ENCODE measurements at places on chromosomes 16 and 17. TPM values are rescaled to one million over a fixed set of nuclear protein-coding genes. Genes with fewer than 3 reads are reported as not detected.

The CDH5 gene
- polyA plus RNA-seq = not detected

The HOXB8 gene
- polyA plus RNA-seq = not detected

The PRSS22 gene
- polyA plus RNA-seq = not detected

The RNF157 gene
- 0.50 TPM for polyA plus RNA-seq

The NXN gene
- 65.3 TPM for polyA plus RNA-seq

The ZG16 gene
- polyA plus RNA-seq = not detected

The TBC1D3I gene
- not detected for polyA plus RNA-seq

The CASKIN1 gene
- polyA plus RNA-seq = 0.02 TPM

The GLOD4 gene
- polyA plus RNA-seq = 28.3 TPM

DNA sequence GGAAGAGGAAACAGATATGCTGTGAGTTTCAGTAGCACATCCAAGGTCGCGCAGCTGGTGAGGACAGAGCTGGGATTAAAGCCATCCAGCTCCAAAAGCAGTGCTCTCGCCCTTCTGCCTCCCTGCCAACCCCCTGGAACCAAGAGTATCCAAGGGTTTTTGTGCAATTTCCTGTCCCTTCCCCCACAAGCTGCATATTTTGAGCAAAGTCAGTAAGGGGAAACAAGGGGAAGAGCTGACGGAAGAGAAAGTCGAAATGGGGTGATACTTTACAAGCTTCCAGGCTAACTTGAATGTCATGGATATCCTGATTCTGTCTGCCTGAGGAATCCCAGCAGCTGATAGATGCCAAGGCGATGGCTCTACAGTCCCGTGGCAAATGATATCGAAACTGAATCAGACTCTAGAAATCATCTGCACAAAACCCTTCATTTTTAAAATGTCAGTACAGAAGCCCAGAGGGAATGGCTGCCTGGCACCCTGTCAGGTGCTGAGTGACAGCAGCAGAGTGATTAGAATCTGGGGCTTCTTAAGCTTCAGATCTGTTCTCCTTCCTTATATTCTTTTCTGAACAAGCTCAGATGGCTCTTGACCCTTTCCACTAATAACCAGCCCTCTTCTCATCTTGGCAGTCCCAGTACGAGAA, 42.9 kb upstream of the TEKT3 start:
- DNase-seq = no peak

- no peak for DNase-seq
Observed at GRCh38 chr17:17053446-17054379, 11.5 kb downstream of the MPRIP start.

DNA sequence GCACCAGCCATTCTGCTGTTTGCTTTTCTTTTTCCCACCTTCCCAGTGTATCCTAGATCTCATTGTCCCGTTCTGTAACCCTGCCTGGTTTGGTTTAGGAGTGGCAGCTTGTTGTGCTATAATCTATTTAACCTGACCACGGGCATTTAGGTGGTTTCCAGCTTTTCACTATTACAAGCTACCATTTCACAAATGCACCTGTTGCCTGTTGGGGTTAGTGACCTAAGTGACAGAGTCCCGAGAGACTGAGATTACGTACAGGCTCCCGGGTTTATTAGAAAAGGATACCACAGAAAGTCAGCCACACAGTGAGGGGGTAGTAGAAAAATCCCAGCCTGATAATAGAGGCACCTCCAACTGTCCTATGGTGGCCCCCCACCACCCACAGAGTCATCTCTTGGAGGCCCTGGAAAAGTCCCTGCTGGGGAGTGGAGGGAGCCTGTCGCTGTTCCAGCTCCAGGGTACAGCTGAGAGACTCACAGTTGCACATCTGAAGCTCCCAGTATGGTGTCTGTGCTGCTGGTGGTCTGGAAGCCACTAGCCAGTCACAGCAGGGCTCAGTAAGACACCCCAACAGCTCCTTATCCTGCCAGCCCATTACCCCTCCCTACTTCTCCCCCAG, 21.2 kb downstream of the CLEC16A start:
- no peak for DNase-seq

DNA sequence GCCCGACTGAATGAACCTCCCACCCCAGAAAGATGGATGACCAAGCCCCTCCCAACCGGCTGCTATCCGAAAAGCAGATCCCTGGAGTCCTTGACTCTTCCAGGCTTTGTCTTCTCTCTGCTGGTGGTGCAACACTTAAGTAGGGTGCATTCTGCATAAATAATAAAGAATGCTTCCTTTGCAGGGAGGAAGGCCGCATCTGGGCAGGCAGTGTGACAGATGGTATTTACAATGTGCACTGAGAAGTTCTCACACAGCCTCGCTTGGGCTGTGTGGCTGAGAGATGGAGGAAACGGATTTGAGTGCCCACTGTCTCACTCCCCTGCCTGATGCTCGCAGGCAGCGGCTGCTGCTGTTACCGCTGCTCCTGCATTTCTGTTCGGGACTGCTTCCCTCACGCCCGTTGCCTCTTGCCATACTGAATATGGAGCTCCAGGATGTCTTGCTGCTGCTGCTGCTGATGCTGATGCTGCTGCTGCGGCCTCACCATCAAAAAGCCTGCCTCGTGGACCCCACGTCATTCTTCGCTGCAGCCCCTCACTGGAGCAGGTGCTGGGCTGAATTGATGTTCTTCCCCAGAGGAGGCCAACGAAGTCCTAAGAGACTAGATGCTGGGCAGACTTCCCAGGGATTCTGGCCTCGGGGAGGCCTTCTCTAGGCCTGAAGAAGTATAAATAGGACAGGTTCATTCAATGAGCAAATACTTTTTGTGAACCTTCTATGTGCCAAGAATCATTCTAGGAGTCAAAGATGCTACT, 7.1 kb upstream of the RHBDL3 start:
- DNase-seq = no peak

- DNase-seq = no peak
Observed at GRCh38 chr16:57265850-57266530, 18.5 kb downstream of the PLLP start.

DNA sequence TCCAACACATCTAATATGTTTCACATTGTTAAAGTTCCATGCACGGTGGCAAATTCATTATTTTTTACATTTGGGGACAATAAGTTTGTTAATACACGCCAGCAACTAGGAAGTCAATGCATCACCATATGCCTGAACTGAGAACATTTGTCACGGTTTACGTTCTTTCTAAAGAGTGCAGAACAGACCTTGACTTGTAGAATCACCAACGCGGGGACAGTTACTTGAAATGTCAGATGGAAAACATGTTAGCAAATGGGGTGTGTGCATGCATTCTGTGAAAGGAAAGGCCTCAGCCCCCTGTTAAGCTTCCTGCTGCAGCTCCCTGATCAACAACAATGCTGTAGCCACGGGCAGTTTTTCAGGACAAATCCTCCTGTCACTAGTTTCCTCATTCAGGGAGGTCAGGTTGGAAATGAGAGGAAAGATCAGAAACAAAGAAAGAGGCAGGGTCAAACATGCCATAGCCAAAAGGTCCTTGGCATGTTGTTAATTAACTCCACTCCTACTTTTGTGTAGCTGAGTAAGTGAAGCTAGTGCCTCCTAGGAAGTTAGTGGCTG, 18.4 kb downstream of the SMIM36 start:
- DNase-seq = no peak

DNA sequence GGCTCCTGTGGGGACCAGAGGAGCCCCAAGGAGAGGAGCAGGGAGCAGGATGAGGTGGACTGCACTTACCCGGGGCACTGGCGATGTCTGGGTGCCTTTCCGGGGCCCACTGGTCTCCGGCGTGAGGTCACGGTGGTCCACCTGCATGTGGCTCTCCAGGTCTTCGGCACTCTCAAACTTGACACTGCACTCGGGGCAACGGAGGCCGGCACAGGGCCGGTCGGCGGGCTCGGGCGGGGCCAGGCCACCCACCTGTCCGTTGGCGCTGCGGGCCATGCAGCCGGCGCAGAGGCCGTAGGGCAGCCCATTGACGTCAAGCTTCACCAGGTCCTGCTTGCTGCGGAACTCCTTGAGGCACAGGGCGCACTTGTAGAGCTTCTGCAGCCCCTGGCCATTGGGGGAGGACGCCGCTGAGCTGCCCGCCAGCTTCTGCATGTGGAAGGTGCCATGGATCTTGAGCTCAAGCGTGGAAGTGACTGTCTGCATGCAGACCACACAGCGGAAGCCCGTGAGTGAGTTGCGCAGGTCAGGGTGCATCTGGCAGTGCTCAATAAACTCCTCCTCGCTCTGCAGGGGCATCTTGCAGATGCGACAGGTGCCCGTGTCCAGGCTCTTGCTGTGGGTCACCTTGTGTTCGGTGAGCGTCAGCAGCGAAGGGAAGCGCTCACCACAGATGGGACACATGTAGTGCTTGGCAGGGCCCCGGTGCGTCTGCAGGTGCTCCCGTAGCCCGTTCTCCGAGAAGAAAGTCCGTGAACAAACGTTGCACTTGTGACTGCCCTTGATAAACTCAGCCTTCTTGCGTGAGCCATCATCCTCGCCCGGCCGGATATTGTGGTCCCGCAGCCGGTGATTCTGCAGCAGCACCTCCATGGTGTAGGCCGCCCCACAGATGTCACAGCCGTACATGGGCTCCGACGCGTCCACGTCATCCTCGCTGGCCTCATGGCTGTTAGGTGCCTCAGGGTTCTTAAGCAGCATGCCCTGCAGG, 220.0 kb downstream of the ZNF423 start:
- no peak for DNase-seq

DNA sequence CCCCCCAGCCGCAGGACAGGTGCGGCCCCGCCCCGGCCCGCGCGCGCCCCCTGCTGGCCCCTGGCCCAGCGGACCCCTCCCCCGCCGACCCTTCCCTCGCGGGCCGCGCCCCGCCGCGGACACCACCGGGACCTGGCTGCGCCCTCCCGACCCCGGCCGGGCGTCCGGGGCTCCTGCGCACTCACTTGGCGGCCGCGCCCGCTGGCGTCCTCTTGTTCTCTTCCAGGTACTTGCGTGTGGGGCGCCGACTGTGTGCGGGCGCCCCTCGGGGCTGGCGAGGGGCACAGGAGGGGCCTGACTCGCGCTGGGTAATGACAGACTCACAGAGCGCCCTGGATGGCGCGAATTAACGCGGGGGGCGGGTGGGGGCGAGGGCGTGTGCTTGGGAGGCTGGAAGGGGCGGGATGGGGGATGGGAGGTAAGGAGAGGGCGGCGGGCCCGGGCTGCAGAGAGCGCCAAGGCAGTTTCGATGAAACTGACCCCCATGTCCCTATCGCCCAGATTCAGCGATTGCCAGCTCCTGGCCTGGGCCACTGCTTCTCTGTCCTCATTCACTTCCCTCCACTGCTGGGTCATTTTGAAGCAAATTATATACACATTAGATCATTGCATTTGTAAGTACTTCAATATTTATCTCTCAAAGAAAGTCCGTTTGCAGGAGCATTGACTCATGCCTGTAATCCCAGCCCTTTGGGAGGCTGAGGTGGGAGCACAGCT, 445 bp upstream of the DBNDD1 start:
- DNase-seq = no peak

GRCh38 chr17:28258347-28258887, 60.6 kb upstream of the TMEM97 start:
- DNase-seq = no peak

DNA sequence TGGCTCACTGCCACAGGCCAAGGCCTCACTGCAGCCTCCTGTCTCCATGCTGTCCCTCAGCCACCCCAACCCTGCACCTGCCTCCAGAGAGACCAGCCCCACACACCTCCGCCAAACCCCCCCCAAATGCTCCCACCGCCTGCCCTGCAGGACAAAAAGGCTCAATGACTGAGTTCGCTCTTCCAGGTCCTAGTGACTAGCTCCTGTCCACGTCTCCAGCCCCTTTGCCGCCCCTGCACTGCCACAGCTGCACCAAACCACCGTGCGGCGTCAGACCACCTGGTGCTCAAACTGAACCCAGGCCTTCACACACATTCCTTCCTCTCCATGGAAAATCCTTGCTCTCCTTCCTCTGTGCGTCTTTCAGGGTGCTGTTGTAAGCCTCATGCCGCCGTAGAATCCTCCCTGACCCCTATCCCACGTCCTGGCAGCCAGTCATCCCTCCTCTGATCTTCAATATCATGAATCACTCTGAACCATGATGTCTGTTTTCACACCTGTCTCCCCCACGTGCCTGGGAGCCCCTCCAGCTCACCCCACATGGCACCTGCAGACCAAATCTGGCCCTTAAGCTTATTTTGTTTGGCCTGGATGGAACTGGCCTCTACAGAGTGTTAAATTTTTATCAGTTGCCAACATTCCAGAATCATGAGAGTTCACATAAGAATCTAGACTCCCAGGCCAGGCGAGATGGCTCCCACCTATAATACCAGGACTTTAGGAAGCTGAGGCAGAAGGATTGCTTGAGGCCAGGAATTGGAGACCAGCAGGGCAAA, 4.3 kb upstream of the GSG1L start:
- peak; percentile 17 for DNase-seq

Measured in BJ (cell line).